Spinal cord (tissue), 10 donors: ENCODE measurements at places on chromosomes 3 and 15. TPM values are rescaled to one million over a fixed set of nuclear protein-coding genes. Genes with fewer than 3 reads are reported as not detected.

Gene NMB
- polyA plus RNA-seq = 29.7 TPM

Gene SFMBT1
- polyA plus RNA-seq = 10.0 TPM

Gene CAMK2N2
- polyA plus RNA-seq = 203 TPM

Gene IMPG2
- polyA plus RNA-seq = 0.81 TPM

Gene WDR73
- 29.0 TPM for polyA plus RNA-seq

Gene SH3GL3
- polyA plus RNA-seq = 94.1 TPM

Gene SLC9A9
- 12.0 TPM for polyA plus RNA-seq

Gene AADACL2
- not detected for polyA plus RNA-seq

Gene SPESP1
- polyA plus RNA-seq = 3.2 TPM

Gene CCR5
- polyA plus RNA-seq = 0.48 TPM

Gene RASL12
- 11.7 TPM for polyA plus RNA-seq

Gene TTLL13
- 0.51 TPM for polyA plus RNA-seq

Gene STARD9
- polyA plus RNA-seq = 11.1 TPM

Gene MAP2K1
- 100 TPM for polyA plus RNA-seq

Gene MORC1
- polyA plus RNA-seq = 0.08 TPM

Gene LRTM1
- not detected for polyA plus RNA-seq

Gene GABRR3
- not detected for polyA plus RNA-seq

Gene CHRFAM7A
- 10.9 TPM for polyA plus RNA-seq

Gene ITIH1
- not detected for polyA plus RNA-seq

Gene CD96
- 0.33 TPM for polyA plus RNA-seq

Gene TPRA1
- 32.0 TPM for polyA plus RNA-seq

Gene C2CD4A
- 0.86 TPM for polyA plus RNA-seq

Gene CRELD1
- 88.5 TPM for polyA plus RNA-seq

Gene PAK6
- polyA plus RNA-seq = 25.7 TPM

Gene MYLK
- 21.6 TPM for polyA plus RNA-seq

Gene FBXO40
- polyA plus RNA-seq = 0.09 TPM

Gene MESD
- polyA plus RNA-seq = 28.3 TPM

Gene ZMYND10
- 40.9 TPM for polyA plus RNA-seq

Gene RTP4
- 0.16 TPM for polyA plus RNA-seq

Gene AADAC
- not detected for polyA plus RNA-seq

Gene TGM4
- polyA plus RNA-seq = 0.08 TPM

Gene SLC51A
- polyA plus RNA-seq = 15.4 TPM

Gene DNAH12
- polyA plus RNA-seq = 5.9 TPM

Gene EPHA6
- 5.3 TPM for polyA plus RNA-seq

Gene SEC62
- polyA plus RNA-seq = 115 TPM

Gene EFHB
- 7.4 TPM for polyA plus RNA-seq

Gene ADAMTSL3
- 4.3 TPM for polyA plus RNA-seq

Gene LMOD3
- 0.29 TPM for polyA plus RNA-seq

Gene GNAT1
- polyA plus RNA-seq = 0.72 TPM

Gene SYNPR
- 56.2 TPM for polyA plus RNA-seq

Gene TTC21A
- polyA plus RNA-seq = 23.9 TPM

Gene CCDC39
- 8.4 TPM for polyA plus RNA-seq

Gene PIERCE2
- 8.6 TPM for polyA plus RNA-seq

Gene SSR3
- polyA plus RNA-seq = 88.1 TPM

Gene POTEB3
- not detected for polyA plus RNA-seq

Gene GOLGA6L10
- 3.8 TPM for polyA plus RNA-seq

Gene EIF5A2
- 6.3 TPM for polyA plus RNA-seq

Gene GRK7
- not detected for polyA plus RNA-seq

Gene SCAANT1
- polyA plus RNA-seq = 0.93 TPM

Gene ZMAT3
- 21.9 TPM for polyA plus RNA-seq

Gene GRIP2
- polyA plus RNA-seq = 17.4 TPM

Gene INKA1
- polyA plus RNA-seq = 7.6 TPM

Gene SCG5
- polyA plus RNA-seq = 291 TPM

Gene IRAK2
- 4.8 TPM for polyA plus RNA-seq

Gene GPR27
- 32.9 TPM for polyA plus RNA-seq

Gene TNFSF10
- polyA plus RNA-seq = 5.5 TPM

Gene RTP3
- polyA plus RNA-seq = not detected

Gene RPL22L1
- 30.3 TPM for polyA plus RNA-seq
